ENCODE measurements at places on chromosomes 1 and 21.

DNA sequence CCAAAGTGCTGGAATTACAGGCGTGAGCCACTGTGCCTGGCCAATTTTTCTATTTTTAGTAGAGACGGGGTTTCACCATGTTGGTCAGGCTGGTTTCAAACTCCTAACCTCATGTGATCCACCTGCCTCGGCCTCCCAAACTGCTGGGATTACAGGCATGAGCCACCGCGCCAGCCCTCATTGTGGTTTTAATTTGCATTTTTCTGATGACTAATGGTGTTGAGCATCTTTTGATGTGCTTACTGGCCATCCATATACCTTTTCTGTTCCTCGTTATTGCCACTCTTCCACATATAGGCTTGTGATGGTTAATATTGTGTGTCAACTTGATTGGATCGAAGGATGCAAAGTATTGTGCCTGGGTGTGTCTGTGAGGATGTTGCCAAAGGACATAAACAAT is 17.4 kb upstream of the ENAH start:
- no peak for DNase-seq

GRCh38 chr1:40803447-40803846 is 19.9 kb downstream of the KCNQ4 start:
- no peak for DNase-seq

DNA sequence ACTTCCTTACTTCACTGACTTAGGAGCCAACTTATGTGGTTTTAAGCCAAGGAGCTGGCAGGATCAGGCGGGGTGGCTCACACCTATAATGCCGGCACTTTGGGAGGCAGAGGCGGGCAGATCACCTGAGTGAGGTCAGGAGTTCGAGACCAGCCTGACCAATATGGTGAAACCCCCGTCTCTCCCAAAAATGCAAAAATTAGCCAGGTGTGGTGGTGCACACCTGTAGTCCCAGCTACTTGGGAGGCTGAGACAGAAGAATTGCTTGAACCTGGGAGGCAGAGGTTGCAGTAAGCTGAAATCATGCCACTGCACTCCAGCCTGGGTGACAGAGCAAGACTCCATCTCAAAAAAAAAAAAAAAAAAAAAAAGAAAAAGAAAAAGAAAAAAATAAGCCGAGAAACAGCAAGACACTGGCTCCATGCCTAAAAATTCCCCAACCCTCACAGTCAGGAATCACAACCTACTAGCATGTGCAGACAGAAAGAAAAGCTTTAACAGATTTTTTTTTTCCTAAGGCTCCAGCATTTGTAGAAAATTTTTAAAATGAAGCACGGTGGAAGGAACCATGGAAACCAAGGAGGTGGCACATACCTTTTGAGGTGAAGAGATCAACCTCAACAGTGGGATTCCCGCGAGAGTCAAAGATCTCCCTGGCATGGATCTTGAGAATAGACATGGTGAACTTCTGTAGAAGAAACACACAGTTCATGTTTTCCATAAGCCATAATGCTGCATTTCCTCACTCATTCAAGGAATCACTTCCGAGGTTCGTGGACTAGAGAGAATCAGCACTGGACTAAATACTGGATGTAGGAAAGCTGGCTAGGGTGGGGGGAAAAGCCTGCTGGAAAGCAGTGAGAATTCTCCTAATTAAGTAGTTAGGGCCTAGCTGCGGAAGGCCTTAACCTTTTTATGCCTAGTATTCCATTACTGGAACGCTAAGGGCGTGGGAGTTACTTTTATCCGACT is 4.0 kb downstream of the ENO1 start:
- DNase-seq = no peak

DNA sequence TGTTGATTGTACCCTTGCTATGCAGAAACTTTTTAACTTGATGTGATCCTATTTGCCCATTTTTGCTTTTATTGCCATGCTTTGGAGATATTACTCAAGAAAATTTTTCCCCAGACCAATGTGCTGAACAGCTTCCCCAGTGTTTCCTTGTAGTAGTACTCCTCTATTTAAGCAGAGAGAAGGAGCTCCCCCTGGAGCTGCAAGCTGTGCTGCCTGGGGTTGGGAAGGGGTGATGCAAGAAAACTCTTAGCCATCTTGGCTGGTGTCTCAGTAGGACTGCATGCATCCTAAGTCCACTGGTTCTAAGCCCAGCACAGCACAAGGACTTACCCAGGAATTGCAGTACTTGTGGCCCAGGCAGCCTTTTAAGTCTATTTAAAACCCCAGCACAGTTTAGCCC is 121.6 kb downstream of the NTMT2 start:
- DNase-seq = no peak

GRCh38 chr1:1219341-1219740 is 5.4 kb upstream of the TNFRSF4 start:
- DNase-seq = no peak

GRCh38 chr1:16677552-16678431 is 11.0 kb upstream of the RNU1-3 start:
- DNase-seq = peak; percentile 3

DNA sequence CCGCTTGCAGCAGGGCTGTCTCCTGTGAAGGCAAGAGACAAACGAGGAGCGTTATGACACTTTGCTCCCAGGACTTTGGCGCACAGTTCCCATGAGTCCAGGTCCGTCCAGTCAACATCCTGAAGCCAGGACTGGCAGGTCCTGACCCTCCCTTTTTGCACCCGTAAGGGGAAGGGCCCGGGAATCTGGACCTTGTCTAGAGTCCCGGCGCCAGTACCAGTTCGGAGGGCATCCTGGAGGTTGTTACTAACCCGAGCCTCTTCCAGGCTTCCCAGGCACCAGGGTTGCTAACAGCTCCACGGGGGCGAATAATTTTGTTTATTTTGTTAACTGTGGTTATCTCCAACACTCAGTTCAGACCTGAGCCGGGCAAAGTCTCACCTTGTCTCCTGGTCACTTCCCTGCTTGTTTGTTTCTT is 682 bp upstream of the RWDD3 start:
- no peak for DNase-seq

DNA sequence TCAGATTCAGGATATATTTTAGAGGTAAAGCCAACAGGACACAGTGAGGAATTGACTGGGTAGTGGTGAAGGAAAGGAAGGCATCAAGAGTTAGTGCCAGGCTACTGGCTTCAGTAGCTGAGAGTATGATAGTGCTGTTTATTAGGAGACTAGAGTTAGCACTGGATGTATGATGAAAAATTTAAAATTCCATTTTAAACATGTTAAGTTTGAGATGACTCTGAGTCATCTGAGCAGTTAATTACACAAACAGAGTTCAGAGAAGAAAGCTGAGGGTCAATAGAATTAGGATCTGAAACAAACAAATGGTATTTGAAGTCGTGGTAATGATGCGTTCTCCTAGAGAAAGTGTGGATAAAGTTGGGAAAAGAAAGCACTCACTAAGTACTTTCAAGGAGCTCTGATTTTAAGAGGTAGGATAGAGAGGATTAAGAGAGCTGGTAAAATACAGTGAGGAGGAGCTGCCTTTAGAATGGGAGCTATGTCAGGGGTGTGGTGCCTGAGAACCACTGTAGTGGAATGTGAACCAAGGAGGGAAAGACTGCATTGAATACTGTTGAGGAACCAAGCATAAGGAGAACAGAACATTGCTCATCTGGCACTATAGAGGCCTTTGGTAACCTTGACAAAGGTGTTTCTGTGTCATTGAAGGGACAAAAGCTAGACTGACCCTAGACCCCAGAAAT is 21.7 kb upstream of the SHCBP1L start:
- DNase-seq = no peak

DNA sequence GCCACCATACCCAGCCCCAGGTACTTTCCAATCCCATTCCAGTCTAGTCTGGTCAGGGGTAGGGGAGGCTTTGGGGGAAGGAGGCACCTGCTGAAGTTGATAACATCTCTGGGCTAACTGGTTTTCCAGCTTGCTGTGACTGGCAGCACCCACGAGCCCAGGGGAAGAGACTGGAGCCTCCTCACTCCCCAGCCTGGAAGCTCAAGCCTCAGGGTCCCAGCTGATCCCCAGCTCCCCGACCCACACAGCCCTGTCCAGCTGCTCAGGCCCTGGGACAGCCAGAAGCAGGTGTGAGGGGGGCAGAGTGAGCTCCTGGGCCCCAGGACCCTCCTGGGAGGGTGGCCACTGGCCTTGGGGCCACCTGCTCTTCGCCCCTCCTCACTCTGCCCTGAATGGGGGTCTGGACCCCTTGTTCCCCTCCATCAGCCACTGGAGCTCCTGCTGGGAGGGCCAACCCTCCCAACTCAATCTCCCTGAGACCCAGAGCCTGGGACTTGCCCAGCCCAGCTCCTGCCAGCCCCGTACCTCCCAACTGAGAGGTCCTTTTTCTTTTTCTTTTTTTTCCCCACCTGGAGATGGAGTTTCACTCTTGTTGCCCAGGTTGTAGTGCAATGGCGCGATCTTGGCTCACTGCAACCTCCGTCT is 23.5 kb upstream of the RNU1-4 start:
- DNase-seq = no peak

- DNase-seq = no peak
Observed at GRCh38 chr1:54850069-54850730, 36.8 kb downstream of the DHCR24 start.

DNA sequence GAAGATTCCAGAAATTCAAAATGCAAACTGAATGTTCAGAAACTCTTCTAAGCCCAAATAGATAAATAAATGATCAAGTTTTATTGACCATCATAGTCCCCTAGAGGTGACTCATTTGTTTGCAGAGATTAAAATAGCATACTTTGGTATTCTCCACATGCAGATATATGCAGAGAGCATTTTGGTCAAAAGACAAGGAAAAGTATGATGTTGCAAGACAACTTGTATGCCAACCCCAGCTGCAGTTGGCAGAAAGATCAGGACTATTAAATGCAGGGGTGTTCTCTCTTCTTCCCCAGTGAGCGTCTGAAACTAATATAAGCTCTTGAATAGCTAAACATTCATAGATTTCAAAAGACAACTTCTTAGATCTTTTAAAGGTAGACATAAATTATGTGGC is 404.9 kb downstream of the LTN1 start:
- DNase-seq = no peak

- no peak for DNase-seq
Observed at GRCh38 chr1:65065524-65066418, 82.2 kb upstream of the AK4 start.

GRCh38 chr1:206693029-206693428 is 8.3 kb downstream of the MAPKAPK2 start:
- DNase-seq = no peak

- no peak for DNase-seq
Observed at GRCh38 chr1:107318932-107319331, 178.1 kb downstream of the NTNG1 start.

DNA sequence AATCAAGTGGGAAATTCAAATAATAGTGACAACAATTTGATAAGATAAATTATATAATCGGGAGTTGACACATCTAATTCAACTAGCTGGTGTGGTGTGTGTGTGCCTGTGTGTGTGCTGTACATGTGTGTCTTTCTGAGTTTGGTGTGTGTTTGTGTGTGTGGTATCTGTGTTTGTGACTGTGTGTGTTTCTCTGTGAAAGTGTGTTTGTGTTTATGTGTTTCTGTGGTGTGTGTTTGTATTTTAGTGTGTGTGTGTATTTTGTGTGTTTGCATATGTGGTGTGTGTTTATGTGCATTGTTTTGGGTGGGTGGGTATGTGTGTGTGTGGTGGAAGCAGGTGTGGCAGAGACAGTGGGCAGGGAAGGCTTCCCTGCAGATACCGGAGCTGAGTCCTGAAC is 4.8 kb upstream of the DSCAM start:
- no peak for DNase-seq

GRCh38 chr1:201307231-201307630 is 23.9 kb downstream of the PKP1 start:
- no peak for DNase-seq

- no peak for DNase-seq
Observed at GRCh38 chr1:211632117-211632807, 43.2 kb downstream of the NEK2 start.

GRCh38 chr1:160855181-160855981 is 7.3 kb downstream of the CD244 start:
- no peak for DNase-seq

GRCh38 chr1:15870421-15870820 is 22.9 kb downstream of the SPEN start:
- DNase-seq = no peak

DNA sequence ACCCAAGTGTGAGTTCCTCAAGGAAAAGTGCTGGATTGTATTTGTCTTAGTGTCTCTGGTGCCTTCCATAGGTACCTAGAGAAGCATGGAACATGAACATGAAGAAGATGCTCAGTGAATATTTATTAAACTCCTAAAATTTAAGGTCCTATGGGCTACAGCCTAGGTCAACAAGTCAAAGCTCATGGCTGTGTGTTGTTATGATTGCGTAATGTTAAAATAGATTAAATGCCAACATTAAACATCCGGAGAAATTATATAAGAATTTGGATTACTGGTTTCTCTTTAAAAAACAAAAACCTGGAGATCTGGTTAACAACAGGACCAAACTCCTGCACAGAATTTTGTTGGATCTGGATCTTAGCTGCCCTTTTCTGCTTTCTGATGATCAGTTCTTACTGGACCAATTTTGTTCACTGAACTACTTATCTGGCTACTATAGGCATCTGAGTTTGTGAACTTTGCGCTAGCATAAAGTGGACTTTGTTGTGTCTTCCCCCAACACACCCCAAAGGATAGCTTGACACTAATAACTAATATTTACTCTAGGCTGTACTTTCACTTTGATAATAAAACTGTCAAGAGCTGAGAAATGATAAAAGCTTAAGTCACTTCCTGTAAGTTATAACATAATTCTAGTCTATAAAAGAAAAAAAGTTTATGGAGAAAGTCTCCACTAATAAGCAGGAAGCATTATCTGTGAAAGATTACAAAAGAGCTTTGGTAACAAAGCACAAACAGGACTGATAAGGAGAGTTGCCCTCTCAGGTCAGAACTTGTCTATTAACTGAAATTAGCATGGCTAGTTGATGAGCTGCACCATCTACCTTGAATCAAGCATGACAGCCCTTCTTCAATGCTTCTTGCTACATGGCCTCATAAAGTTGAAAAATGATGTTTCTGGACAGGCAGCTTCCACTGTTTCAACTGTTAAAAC is 20.7 kb downstream of the F5 start:
- no peak for DNase-seq

GRCh38 chr1:162016631-162017030 is 7.0 kb downstream of the OLFML2B start:
- DNase-seq = no peak

DNA sequence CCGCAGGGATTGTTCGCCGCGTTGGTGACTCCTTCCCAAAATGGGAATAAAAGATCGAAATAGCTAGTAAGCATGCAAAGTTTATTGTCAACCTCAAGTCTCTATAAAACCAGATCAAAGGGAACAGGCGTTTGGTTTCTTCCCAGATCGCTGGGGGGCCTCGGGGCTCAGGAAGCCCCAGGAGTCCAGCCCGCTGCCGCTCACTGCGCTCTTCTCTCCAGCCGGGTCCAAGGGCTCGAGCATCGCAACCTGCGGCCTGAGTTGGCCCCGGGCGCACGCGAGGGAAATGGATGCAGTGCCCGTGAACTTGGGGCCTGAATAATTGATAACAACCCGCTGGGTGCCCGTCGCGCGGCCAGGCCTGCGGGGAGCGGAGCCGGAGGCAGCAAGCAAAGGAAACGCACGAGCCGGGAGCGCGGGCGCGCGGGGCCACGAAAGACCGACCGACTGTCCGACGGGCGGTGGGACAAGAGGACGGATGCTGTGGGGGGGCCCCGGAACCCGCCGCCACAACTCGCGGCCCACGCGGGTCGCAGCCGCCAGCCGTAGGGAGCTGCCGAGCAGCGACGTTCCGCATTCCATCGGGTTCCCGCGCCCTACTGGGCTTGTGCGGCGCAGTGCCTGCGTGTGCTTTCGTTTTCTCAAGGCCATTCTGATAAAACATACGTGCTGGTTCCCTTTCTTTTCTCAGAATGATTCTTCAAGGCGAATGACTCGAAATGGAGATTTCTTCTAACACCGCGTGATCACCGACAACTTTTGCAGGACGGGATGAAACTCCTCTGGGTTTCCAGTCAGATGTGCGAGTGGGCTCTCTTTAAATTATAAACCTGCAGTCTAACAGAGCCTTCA is 14.0 kb upstream of the ALX3 start:
- DNase-seq = no peak
